Retinal pigment epithelial cell (primary cell): ENCODE measurements at places on chromosomes 5 and 9.

DNA sequence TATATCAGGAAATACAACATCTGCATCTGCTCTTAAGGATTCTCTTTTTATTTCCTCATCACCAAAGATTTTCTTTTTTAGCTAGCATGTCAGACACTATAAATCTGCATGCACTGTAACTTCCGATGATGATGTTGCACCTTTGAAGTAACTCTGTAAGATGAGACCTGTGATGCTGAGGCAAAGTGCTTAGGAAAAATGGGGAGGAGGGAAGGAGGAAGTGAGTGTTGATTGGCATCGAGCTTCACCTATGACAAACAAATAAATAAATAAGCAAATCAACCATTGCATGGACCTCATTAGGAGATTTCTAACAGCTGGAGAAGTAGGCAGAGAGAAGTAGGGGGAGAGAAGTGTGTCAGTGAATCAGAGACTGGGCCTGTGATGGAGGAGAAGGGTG is 52.6 kb downstream of the ENC1 start:
- no peak for DNase-seq

- DNase-seq: no peak
Observed at GRCh38 chr5:148060309-148060708, 3.5 kb upstream of the SPINK5 start.

DNA sequence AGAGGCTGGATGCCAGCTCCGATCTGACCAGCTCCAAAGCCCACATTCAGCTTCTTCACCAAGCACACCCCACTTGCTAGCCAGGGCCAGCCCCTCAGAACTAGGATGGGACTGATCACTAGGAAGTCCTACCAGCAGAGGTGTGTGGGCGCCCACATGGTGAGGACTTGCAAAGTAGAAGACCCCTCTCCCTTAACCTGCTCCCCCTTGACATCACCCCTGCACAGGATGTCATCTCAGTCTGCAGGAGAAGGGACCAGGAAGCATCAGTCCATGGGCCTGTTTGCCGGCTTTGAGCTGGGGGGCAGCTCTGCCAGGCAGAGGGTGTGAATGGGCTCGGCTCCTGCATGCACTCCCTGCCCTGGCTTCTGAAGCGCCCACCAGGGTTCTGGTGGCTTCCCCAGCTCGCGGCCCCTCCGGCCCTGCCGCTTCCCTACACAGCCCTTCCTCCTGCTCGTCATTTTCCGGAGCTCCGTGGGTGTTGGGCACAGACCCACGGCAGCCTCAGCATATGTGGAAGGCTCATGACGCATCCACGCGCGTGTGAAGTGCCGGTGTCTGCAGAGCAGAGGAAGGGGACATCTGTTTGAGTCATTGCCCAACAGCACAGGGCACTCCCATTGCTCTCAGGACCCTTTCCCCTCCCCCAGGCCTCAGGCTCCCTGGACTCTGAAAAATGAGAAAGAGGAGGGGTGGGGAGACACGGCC is 3.7 kb upstream of the FAM78A start:
- no peak for DNase-seq

DNA sequence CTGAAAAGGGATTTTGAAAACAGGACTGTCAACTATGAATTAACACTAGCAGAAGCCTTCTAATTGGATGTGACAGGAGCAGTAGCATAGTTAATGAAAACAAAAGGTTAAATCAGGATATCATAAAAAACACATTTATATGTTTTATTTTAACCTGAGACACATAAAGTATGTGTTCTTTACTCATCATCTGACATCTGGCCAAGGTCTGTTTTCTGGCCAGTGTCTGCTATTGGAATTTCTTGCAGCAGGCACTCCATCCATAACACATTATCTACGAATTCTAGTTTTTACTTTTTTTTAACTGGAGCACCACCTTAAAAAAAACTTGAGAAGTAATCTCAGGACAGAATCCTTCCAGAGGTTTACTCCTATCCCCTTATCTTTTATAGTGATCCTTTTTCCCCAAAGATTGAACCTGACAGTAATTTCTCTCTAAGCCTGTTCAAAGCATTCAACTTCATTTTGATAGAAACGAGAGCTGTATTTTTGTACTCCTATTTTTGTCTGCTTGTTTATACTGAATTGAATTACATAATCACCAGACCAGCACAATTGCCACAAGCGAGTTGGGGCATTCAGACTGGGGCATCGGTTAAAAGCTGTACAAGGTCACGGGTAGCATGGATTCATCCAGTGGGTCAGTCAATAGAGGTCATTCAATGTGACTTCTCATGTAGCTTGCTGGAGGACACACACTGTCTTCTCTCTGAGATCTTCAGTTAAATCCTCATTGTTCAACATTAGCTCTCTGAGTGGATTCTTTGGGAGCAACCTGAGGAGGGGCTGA is 205.6 kb upstream of the CLINT1 start:
- DNase-seq: no peak

DNA sequence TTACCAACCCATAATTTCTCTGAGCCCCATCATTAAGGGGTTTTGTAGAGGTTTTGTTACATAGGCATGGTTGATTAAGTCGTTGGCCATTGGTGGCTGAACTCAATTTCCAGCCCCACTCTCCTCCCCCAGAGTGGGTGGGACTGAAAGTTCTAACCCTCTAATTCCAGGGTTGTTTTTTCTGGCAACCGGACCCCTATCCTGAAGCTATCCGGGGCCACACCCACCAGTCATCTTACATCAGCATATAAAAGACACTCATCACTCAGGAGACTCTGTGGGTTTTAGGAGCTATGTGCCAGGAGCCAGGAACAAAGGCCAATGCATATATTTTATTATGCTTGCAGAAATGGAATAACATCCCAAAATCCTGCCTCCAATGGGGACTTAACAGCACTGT is 186.0 kb downstream of the NXNL2 start:
- no peak for DNase-seq

DNA sequence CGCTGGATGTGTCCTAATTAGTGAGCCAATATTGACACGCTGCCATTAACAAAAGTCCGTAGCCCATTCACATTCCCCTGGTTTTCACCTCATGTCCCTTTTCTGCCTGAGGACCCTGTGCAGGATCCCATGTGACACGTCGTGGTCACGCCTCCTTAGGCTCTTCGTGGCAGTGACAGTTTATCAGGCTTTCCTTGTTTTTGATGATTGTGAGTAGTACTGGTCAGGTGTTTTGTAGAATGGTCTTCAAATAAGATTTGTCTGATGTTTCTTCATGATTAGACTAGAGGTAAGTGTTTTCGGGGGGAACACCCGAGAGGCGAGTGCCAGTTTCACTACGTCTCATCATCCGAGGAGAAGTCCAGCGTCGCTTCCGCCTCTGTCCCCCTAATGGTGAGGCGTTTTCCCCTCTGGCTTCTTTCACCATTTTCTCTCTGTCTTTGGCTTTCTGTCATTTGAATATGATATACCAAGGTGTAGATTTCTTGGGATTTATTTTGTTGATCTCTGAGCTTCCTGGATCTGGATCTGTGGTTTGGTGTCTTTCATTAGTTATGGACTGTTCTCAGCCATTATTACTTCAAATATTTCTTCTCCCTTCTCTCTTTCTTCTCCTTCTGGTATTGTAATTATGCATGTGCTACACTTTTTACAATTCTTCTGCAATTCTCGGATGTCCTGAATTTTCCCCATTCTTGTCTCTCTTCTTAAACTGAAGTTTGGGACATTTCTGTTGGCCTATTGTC is 57.3 kb downstream of the TRIP13 start:
- no peak for DNase-seq

- no peak for DNase-seq
Observed at GRCh38 chr5:161271816-161272215, 274.7 kb downstream of the GABRB2 start.

GRCh38 chr9:8071445-8071798 is 271.8 kb upstream of the DMAC1 start:
- DNase-seq: no peak

- no peak for DNase-seq
Observed at GRCh38 chr5:149277801-149278200, 6.1 kb downstream of the AFAP1L1 start.

DNA sequence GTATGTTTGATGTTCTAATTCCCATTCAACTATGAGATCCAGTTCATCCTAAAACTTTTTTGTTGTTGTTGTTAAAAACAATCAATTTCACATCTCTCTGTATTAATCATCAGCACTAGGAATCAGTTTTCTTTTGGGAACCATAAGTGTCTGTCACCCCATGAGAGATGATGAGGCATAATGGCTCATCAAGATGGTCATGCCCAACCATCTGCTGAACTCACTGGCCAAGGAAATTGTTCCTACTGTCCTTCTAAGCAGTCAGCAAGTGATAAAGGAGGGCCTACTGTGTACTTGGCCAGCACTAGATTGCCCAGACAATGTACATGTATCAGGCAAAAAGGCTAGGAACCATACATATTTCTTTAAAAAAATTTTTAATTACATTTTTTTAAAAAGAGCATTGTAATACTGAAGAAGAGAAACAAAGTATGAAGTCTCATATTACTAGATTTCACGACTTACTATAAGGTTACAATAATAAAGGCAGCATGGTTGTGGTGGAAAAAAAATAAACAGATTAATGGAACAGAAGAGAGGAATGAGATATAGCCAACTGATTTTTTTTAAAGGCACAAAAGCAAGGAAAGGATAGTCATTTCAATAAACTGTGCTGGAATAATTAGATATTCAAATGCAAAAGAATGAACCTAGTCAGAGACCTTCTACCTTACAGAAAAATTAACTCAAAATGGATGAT is 458.3 kb downstream of the SPOCK1 start:
- no peak for DNase-seq

- DNase-seq: no peak
Observed at GRCh38 chr9:127779136-127779981, 893 bp upstream of the SH2D3C start.

DNA sequence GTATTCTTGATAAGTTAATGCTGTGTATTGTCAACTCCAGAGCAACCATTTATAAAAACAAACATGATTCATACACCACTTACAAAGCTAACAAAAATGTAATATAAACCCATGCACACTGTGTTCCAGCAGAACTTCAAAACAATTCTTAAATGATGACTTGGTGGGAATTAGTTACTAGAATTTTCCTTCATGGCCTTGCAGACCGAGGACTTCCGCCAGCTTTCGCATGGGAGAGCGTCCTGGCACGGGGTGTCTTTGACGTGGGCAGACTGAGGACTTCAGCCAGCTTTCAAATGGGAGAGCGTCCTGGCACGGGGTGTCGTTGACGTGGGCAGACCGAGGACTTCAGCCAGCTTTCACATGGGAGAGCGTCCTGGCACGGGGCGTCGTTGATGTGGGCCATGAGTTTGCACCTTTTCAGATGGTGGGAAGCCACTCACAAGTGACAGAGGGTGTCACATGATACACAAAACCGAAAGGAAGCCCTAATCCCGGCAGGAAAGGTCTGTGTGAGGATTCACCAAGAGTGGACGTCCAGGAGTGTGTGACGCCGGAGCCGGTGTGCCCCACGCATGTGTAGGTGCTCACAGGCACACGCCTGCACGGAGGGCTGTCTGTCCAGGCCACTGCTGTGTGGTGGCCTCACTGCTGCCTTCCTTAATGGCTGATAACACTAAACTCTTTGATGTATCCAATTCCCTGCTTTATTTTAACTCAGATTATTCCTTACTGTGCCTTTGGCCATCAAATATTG is 211.3 kb upstream of the IRX4 start:
- DNase-seq: no peak

- no peak for DNase-seq
Observed at GRCh38 chr5:88833371-88834130, 49.4 kb downstream of the MEF2C start.

- no peak for DNase-seq
Observed at GRCh38 chr5:147963948-147964693, 57.8 kb upstream of the C5orf46 start.

GRCh38 chr9:82601293-82601771 is 461.6 kb downstream of the RASEF start:
- no peak for DNase-seq

DNA sequence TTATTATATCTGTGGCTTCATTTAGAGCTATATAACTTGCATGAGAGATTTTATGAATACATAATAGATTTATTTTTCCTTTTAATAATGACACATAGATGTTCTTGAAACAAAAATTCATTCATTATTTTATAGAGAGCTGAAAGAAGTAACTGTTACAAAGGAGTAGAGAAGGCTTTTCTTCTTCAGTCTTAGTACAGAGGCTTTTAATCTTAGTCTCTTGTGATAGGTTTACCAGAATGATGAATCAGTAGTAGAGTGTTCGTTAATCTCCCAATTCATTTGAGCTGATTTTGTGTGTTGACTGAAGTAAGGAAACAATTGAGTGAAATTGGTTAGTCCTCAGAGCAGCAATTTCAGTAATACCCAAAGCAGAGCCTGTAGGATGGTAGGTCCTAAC is 1284.1 kb upstream of the ACO1 start:
- no peak for DNase-seq

DNA sequence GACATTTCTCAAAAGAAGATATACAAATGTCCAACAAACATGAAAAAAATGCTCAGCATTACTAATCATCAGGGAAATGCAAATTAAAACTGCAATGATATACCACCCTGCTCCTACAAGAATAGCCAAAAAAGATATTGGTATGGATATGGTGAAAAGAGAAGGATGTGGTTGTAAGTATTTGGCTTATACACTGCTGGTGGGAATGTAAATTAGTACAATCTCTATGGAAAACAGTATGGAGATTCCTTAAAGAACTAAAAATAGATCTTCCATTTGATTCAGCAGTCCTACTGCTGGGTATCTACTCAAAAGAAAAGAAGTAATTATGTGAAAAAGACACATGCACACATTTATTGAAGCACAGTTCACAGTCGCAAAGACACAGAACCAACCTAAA is 67.6 kb upstream of the RUSC2 start:
- DNase-seq: no peak

- DNase-seq: no peak
Observed at GRCh38 chr9:33140401-33141360, 26.5 kb downstream of the B4GALT1 start.

- no peak for DNase-seq
Observed at GRCh38 chr5:95963650-95964410, 2.2 kb upstream of the ELL2 start.

DNA sequence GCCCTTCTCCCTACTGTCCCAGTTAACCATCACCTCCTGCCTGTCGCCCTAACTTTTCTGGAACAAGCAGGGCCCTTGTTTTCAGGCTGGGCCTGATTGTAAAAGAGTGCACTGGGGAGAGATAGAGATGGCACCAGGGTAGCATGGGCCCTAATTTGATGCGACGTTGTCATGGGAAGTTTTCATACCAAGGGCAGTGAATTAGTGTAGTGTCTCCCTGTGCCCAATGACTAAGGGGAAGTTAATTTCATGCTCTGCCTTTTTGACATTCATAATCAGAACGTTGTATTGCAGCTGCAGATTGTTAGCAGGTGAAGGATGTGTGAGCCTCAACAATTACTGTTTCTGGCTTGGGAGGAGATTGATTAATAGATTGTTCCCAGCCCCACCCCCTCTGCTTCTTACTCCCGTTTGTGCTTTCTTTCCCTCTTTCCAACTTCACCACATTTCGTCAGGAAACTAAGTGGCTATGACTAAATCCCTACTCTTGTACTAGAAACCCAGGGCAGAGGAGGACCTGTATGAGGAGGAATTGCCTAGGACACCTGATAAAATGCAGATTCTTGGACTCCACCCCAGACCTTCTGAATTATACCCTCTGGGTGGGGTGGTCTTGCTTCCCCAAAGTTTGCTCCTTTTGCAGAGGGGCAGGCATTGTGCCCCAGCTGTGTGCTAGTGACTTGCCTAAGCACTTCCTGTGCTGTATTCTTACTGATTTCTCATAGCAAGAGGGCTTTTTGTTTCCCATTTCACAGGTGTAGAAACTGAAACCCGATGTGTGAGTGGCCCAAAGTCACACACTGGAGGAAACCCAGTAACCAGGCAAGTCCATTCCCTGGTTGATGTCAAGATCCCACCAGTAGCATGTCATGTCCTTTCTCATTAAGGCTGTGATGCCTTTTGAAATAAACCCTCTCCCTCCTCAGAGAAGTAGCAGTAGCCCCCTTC is 56.3 kb downstream of the DAB2IP start:
- DNase-seq: no peak
